ENCODE measurements at places on chromosomes 3 and 15. TPM values are rescaled to one million over a fixed set of nuclear protein-coding genes. Genes with fewer than 3 reads are reported as not detected.

TIGIT gene
- 3.9 TPM for total RNA-seq

FAM240A gene
- total RNA-seq = 0.22 TPM

EFHB gene
- 2.2 TPM for total RNA-seq

PAQR9 gene
- total RNA-seq = not detected

DHFR2 gene
- 5.9 TPM for total RNA-seq

SLC6A6 gene
- 24.9 TPM for total RNA-seq

EFCAB12 gene
- total RNA-seq = 0.22 TPM

GOLGA6L6 gene
- not detected for total RNA-seq

SLC9C1 gene
- total RNA-seq = not detected

UROC1 gene
- not detected for total RNA-seq

WDR93 gene
- total RNA-seq = 0.21 TPM

KLHL40 gene
- total RNA-seq = not detected

RPS17 gene
- total RNA-seq = 1,820 TPM

NUSAP1 gene
- total RNA-seq = 0.39 TPM

SKIC8 gene
- total RNA-seq = 53.9 TPM
